NCI-H2081 treated with DMSO at 0.1 percent for 48 hours (cell line): ENCODE measurements at places on chromosomes 1 and 21.

DNA sequence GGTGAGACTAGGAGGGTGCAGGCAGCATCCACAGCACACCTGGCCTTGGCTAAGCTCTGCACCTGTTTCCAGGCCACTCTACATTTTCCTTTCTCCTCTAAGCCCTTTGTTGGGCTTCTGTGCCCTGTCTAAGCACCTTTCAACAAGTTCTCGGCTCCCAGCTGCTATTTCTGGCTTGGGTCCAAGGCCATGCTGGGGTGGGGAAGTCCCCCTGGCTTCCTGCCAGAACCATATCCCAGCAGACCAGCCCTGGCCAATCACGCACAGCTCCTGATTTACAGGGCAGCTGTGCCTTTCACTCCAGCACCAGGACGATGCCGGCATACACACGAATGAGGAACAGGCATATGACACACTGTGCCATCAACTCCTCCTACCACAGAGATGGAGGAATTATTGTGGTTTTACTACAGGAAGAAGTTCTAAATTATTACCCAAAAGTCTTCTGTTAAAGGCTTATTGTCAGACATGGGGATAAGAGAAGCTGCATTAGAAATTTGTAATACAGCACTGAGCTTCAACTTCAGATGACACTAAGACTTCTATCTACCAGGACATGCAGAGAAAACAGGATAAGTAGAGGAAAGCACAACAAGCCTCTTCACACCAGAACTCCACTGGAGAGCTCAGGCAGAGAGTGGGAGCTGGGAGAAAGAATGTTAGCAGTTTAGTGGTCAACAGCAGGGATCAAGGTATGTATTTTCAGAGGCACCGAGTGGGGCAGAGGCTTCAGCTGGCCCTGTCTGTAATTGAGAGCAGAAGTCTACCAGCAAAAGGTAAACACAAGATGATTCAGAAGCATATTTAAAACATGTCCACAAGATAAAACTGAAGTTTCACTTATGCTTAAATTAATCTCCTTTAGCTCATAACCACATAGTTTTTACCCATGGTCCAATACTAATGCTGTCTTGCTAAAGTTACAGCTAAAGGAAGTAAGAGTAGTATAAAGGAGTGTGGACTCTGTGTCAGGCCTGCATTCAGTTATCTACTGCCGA is 37.4 kb downstream of the TRIT1 start:
- DNase-seq: peak; percentile 99

GRCh38 chr1:204989266-204990058 is 53.5 kb upstream of the CNTN2 start:
- DNase-seq: peak; percentile 50

GRCh38 chr1:53206735-53207379 is 10.2 kb downstream of the CPT2 start:
- DNase-seq: no peak

DNA sequence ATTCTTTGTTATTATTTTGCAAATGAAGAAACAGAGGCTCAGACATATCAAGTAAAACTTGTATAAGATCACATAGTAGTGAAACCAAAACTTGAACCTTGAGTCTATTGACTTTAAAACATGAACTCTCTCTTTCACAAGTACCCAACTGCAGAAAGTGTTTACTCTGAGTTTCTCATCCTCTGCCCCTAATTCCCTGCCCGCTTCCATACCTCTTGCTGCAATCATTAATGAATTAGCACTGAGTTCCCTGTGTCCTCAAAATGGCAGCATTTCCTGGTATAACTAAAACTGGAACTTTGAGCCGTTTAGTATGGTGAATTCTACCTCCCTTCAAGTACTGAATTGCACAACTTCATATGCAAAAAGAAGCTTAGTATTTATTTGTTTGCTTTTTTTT is 147.7 kb upstream of the DNAH14 start:
- no peak for DNase-seq

DNA sequence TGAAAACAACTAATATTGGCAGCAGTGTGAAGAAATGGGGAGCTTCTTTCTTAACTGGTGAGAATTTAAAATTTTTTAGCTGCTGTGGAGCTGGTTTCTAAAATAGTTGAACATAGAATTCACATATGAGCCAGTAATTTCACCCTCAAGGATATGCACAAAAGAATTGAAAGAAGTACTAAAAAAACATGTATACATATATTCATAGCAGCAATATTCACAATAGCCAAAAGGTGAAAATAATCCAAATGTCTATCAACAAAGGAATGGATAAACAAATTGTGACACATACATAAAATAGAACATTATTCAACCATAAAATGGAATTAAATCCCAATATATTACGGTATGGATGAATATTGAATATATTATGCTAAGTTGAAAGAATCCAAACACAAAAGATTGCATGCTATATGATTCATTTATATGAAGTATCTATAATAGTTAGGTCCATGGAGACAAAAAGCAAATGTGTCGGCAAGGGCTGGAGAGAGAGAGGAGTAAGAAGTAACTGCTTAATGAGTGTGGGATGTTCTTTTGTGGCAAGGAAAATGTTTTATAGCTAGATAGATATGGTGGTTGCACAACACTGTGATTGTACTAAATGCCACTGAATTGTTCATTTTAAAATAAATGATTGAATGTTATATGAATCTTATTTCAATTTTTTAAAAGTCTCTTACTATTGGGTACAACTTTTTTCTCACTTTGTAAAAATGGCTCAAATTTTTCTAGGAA is 14.8 kb upstream of the COL11A1 start:
- no peak for DNase-seq

DNA sequence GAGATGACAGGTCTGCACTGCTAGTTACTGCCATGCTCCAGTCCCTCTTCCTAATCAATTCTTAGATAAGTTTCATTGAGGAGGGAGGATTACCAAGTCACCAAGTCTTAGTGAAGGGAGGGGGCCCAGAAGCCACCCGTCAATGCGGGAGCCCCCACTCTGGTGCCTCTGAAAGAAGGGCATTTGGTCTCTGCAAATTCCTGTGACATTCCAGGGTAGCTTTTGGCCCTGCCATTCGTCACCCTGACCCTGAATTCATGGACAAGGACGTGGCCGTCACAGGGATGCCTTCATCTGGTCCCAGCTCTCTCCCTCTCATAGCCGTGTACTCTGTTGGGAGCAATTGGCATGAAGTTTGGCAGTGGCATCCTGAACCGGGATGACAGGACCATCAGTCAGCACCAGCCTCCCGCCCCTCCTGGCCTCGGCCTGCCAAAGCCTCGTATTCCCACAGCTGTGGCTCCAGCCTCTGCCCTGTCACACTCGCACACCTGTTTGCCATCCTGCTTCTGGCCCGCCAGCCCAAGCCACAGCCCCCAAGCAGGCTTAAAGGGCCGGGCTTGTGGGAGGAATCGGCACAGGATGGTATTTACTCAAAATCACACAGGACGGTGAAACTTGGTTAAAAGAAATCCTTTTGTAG is 150.7 kb downstream of the CLIC6 start:
- DNase-seq: no peak

DNA sequence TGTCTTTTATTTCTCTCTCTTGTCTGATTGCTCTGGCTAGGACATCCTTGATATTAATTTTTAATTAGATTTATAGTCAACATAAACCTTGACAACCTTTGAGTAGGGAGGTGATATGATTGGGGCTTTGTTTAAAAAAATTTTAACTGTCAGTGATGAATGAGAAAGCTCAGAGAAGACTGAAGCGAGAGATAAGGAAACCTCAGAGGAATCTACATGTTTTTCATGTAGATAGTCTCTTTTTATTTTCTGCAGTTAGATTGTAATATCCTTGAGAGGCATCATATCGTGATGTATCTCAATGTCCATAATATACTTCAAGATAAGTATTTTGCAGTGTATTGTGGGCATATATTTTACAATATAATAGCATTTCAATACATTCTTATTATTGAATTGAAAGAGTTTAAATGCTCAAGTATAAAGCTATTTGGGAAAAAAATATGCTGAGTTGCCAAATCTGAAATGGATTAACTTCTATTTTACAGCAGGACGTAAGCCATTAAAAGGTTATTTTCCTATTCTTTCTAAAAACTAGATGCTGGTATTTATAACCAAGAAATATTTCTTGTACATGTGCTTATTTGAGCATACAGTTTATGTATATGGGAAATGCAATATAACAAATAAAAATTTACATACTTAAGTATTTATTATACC is 802.4 kb upstream of the ADGRL4 start:
- DNase-seq: no peak

DNA sequence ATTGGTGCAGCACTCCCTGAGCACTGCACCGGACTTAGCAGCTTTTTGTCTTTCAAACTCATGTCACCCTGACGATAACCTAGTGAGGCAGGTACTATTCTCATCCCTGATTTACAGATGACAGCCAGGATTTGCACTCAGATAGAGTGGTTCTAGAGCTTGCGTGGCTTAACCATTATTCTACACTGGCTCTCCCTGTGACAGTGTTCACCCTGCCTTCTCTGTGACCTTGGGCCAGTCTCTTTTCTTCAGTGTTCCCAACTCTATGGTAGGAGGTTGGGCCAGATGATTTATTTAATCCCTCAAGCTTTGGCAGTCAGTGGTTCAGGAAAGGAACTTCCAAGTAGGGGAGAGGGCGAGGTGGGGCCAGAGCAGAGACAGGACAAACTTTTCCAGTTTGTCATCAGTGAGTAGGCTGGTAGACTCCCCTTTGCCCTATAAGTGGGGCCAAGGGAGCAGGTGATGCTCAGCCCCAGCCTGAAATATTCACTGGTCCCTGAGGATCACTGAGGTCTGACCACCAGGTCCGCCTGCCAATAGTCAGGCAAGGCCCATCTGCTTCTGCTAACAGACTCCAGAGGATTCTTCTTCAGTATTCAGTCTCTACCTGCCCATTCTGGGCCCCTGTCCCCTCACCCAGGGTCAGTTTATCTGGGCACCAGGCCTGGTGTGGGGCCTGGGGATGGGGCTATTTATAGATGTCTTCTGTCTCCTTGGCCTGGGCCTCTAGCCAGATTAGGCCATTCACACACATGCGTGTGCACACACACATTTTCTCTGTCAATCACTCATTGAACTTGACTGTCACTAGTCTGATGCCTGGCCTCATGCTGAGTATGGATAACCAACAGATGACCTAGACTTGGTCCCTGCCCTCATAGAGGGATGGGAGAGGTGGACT is 8.8 kb upstream of the FABP3 start:
- no peak for DNase-seq

- no peak for DNase-seq
These were observed 62.3 kb downstream of the OPTC start for GRCh38 chr1:203556047-203556851.

DNA sequence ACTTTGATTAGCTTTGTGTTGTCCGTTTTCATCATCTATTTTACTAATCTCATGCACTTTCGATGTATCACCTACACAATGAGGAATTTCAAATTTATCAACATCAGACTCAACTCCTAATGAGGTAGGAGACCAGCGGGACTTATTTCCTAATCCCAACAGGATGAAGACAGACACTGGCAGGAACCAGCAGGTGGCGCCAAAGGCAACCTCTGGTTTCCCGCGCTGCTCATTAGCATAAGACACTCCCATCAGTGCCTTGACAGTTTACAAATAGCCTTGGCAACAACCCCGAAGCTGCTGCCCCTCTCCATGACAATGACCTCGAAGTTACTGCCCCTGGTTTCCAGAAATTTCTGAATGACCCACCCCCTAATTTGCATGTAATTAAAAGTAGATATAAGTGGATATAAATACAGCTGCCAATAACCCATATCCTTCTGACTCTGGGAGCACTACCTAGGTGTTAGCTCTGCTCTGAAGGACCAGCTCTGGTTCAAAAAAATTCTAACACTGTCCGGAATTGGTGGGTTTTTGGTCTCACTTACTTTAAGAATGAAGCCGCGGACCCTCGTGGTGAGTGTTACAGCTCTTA is 974.8 kb downstream of the ADGRL2 start:
- DNase-seq: no peak

- no peak for DNase-seq
These were observed 31.2 kb downstream of the SLAMF1 start for GRCh38 chr1:160615660-160616059.

DNA sequence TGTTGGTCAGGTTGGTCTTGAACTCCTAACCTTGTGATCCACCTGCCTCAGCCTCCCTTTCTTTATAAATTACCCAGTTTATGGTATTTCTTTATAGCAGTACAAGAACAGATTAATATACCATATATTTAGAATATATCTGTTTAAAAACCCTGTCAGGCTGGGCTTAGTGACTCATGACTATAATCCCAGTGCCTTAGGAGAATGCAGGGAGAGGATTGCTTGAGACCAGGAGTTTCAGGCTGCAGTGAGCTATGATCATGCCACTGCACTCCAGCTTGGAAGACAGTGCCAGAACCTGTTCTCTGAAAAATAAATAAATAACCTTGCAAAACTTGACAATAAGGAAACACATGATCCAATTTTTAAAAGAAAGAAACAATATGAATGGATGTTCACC is 43.9 kb downstream of the ZNF684 start:
- no peak for DNase-seq

GRCh38 chr1:223742856-223743517 is 30.6 kb downstream of the CAPN2 start:
- peak; percentile 69 for DNase-seq

DNA sequence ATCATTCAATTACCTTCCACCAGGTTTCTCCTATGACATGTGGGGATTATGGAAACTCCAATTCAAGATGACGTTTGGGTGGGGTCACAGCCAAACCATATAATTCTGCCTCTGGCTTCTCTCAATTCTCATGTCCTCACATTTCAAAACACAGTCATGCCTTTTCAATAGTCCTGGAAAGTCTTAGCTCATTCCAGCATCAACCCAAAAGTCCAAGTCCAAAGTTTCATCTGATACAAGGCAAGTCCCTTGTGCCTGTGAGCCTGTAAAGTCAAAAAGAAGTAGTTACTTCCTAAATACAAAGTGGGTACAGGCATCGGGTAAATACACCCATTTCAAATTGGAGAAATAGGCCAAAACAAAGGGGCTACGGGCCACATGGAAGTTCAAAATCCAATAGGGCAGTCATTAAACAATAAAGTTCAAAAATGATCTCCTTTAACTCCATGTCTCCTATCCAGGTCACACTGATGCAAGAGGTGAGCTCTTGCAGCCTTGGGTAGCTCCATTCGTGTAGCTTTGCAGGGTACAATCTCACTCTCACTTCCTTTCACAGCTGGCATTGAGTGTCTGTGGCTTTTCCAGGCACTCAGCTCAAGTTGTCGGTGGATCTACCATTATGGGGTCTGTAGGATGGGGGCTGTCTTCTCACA is 112.9 kb downstream of the FCRL5 start:
- no peak for DNase-seq

DNA sequence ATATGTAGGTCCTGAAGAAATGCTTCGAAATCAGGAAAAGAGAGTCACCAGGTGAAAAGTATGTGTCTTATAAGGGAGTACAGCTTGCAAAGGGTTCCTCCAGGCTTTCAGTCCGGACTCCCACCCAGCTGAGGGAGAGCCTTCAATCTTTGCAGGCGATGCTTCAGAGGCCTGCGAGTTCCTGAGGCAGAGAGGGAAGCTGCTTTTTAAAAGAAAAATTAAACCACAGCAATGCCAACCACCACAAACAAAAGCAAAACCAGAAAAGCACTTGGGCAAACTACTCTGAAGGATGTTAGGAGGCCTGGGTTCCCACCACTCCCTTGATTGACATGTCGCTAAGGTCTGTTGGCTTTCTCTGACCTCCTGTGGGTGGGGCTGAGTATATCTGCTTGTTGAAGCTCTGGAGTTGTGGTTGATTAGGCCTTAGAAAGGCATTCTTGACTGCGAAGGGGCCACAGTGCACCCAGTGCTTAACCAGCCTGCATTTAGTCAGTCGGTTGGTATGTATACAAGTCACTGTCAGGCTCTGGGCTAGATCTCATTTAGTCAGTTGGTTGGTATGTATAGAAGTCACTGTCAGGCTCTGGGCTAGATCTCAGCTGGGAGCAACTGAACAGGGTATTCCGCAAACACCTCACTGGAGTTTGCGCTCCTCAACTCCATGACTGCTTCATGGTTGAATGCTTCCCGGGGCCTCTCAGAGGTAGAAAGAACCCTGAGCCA is 1.2 kb downstream of the NIPAL3 start:
- DNase-seq: no peak
